ENCODE measurements at places on chromosomes 2 and 18. TPM values are rescaled to one million over a fixed set of nuclear protein-coding genes. Genes with fewer than 3 reads are reported as not detected.

UGT1A8 gene
- total RNA-seq, result not detected

DTNA gene
- 19.8 TPM for total RNA-seq

ING5 gene
- total RNA-seq, result 19.3 TPM

TMEM247 gene
- not detected for total RNA-seq

COLEC12 gene
- 30.2 TPM for total RNA-seq

MAPK4 gene
- not detected for total RNA-seq

COL3A1 gene
- 1.0 TPM for total RNA-seq

GBX2 gene
- total RNA-seq, result 11.6 TPM

PRKCE gene
- 26.1 TPM for total RNA-seq

IHH gene
- total RNA-seq, result 0.13 TPM

ACADL gene
- total RNA-seq, result not detected

SERPINB11 gene
- total RNA-seq, result not detected

CYRIA gene
- total RNA-seq, result 47.6 TPM

SCYGR3 gene
- not detected for total RNA-seq

FTCDNL1 gene
- 1.7 TPM for total RNA-seq

AAK1 gene
- 174 TPM for total RNA-seq

AKAIN1 gene
- total RNA-seq, result not detected

TRIM43 gene
- 0.07 TPM for total RNA-seq

C2orf80 gene
- total RNA-seq, result not detected

KLHL14 gene
- not detected for total RNA-seq

ARHGEF4 gene
- not detected for total RNA-seq

RAX gene
- total RNA-seq, result not detected

LIMS1 gene
- 180 TPM for total RNA-seq

C2orf92 gene
- total RNA-seq, result 3.5 TPM

UGP2 gene
- total RNA-seq, result 101 TPM

NT5DC4 gene
- not detected for total RNA-seq

IGFBP2 gene
- 19.9 TPM for total RNA-seq

IL18R1 gene
- total RNA-seq, result 6.4 TPM

DSC2 gene
- 0.14 TPM for total RNA-seq

SPATA3 gene
- not detected for total RNA-seq

ANKRD30B gene
- total RNA-seq, result not detected

IL36A gene
- total RNA-seq, result not detected

MC5R gene
- total RNA-seq, result not detected

All from thoracic aorta endothelial cell (primary cell).